Fibroblast of skin of right quadriceps (primary cell): ENCODE measurements at places on chromosomes 6 and 20.

DNA sequence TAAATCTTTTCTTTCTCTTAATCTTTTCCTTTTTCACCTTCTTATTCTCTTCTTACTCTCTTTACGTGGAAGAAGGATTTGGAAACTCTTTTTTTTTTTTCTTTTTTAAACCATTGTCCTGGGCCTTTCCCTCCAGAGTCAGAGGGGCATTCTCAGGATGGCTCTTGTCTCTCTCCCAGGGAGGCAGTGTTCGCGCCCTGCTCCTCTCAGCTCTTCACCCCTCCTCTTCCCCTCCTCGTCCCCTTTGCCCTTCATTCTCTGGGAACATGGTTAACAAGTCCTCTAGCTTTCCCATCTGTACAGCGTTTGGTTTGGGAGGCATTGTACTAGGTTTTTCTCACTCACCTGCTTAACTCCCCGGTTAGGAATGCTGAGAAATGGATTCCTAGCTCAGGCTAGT, 52.0 kb upstream of the TFB1M start:
- DNase-seq, result no peak

DNA sequence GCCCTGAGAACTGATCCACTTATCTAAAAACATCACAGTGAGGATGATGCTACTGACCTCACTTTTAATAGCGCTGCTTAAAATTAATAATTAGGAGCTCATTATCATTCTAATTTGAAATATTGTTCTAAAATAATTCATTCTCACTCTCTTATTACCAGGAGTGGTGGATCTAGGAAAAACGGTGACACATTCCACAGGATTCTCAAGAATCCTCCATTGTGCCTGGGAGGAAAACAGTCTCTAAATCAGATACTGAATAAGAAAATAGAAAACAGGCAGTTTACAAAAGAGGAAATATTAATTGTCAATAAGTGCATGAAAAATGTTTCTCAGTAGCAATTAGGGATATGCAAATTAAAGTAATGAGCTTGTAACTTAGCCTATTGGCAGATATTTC, 187.4 kb downstream of the TENT5A start:
- peak; percentile 39 for DNase-seq

GRCh38 chr6:138682704-138683527, 90.7 kb upstream of the CCDC28A start:
- DNase-seq, result no peak

- no peak for DNase-seq
Measured at GRCh38 chr6:21560249-21560648, 33.3 kb upstream of the SOX4 start.

DNA sequence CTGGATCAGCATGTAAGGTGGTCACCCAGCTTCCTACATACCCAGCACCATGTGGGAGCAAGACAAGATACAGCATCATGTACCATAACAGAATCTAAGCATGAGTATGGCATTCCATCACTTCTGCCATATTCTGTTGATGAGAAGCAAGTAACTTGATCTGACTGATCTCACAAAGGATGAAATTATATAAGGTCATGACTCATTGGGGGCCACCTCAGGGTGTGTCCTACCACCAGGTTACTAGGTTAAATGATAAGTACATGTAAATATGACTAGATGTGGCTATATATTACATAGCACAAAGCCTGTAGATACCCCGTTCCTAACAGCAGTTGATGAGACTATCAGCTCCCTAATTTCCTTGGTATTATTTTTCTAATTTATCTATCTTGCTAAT, 213.1 kb downstream of the DOK5 start:
- no peak for DNase-seq

DNA sequence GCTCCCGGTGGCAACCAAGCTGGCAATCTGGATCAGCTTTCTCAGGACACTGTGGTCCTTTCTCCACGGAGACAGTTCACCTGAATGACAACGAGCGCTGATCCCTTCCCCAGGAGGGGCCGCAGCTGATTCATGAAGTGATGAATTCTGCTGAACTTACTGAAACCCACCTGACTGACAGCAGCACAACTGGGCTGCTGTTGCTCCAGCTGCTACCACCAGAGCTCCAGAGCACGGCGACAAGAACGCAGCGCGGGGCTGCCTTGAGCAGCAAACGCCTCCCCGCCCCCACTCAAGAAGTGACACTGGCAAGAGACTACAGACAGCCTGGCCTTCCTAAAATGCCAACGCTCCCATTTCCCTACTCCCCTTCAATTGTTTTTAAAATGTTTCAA, 10.0 kb downstream of the PXDC1 start:
- no peak for DNase-seq

DNA sequence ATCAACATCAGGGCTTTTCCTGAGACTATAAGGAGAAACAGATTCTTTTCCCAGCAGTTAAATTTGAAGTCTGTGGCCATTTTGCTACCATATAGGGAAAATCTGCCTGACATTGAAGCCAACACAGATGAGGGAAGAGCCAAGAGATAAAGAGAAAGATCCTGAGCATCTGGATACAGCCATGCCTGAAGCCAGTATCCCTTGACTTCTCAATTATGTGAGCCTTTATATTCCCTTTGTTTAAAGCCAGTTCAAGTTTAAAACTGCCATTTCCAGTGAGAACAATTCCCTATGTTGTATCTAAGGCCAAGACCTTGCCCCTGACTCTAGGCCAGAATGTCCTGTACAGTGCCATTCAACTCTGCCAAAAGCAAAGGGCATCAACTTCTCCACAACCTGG, 3.8 kb upstream of the NRSN2 start:
- no peak for DNase-seq

DNA sequence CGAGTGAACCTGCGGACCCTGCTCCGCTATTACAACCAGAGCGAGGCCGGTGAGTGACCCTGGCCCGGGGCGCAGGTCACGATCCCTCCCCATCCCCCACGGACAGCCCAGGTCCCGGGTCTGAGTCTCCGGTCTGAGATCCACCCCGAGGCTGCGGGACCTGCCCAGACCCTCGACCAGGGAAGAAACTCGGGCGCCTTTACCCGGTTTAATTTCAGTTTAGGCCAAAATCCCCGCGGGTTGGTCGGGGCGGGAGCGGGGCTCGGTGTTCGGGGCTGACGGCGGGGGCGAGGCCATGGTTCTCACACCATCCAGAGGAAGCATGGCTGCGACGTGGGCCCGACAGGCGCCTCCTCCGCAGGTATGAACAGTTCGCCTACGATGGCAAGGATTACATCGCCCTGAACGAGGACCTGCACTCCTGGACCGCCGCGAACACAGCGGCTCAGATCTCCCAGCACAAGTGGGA, 46.9 kb upstream of the TRIM26 start:
- DNase-seq, result no peak

GRCh38 chr6:43506171-43506570, 4.0 kb downstream of the LRRC73 start:
- DNase-seq, result no peak

DNA sequence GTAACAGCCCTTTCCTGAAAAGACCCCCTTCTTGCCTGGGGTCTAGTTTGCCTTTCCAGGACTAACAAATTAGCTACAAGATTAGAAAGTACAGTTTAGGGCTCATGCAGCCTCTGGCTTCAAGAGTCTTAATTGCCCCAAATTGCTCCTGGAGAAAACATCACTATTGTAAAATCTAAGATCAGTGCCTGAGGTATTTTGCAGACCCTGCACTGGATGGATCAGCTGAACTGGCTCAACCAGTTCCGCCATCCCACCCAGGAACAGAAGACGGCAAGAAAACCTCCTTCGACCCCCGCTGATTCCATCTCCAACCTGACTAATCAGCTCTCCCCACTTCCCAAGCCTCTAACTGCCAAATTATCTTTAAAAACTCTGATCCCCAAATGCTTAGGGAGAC, 236.5 kb upstream of the KCNG1 start:
- no peak for DNase-seq

GRCh38 chr6:31769684-31770371, 7.3 kb downstream of the VWA7 start:
- DNase-seq, result peak; percentile 33
